Stimulated activated CD8-positive, alpha-beta memory T cell treated with anti-CD3 and anti-CD28 coated beads, Interleukin-15, amount 100 ng/mL, for 4 hours (primary cell): ENCODE measurements at places on chromosomes 16 and 17.

GRCh38 chr17:63700528-63701455 lies 867 bp upstream of the LIMD2 start:
- DNase-seq, result no peak

DNA sequence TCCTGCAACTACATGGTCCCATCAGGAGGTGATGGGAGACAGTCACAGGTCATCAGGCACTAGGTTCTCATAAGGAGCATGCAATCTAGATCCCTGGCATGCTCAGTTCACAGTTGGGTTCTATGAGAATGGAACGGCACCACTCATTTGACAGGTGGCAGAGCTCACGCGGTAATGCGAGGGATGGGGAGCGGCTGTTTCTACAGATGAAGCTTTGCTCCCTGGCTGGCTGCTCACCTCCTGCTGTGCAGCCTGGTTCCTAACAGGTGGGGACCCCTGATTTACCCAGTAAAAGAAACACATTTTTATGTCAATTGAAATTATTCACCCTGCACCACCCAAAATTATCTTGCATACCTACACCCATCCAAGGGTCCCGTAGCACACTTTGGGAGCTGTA lies 42.7 kb upstream of the ZNHIT3 start:
- DNase-seq, result no peak

DNA sequence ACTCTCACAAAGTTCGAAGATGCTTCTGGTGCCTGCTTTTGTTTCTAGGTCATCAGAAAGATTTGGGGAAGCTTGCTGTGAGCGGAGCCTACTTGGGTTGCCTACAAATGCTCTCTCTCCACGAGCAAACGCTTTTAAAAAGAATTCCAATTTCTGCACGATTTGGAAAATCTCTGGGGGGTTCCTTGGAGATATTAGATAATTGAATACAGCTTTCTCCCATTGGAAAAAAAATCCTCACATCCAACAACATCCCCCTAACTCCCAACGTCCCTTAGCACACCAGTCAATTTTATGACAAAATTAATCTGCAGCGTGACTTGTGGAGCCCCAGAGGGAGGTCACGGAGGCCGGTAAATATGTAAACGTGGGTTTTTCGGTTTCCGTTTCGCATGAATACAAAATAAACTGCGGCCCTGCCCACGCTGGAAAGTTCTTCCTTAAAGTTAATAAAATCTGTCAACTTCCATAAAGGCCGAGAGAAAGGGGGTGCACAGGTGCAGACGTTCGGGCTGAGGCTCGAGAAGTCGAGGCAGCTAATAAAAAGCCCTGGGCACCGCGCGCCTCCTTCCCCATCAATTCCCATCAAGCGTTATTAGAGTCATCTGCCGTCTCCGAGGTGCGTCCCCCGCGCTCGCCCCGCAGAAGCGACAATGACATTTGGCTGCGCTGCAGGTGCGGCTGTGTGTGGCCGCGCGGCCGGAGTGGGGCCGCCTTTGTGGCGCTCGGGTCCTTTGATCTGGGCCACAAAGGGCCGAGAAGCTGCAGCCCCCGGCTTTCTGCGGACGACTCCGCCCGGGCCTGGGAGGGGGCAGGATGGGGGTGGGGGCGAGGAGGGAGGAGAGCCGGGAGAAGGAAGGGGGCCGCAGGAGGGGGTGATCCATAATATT lies 37.6 kb downstream of the SALL1 start:
- DNase-seq, result no peak

DNA sequence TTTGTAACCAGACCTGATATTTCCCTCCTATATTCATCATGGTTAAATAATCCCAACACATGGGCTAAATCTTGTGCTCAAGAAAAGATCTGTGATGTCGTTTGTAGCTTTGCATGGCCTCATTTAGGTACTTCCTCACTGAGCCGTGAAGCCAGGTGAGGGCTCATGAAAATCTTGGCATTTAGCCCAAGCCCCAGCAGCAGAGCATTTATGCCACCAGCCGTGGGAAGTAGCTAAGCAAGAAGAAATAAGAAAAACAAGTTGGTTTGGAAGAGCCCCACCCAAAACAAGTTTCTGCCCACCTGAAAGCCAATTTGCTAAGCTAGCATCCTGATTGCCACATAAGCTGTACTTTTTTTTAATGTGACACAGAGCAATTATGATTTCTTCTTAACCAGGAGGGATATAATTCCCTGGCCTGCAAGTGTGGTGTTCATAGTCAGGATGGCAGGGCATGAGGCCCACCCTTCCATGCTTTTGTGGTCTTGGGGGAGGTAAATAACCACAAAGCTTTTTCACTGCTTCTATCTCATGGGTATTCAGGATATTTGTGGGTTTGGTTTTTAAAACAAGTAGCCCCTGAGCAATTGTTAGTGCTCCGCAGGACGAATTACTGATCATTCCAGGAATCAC lies 10.5 kb downstream of the TMIGD1 start:
- DNase-seq, result no peak

- no peak for DNase-seq
Observed at GRCh38 chr17:38897176-38897575, 27.3 kb downstream of the LASP1 start.

DNA sequence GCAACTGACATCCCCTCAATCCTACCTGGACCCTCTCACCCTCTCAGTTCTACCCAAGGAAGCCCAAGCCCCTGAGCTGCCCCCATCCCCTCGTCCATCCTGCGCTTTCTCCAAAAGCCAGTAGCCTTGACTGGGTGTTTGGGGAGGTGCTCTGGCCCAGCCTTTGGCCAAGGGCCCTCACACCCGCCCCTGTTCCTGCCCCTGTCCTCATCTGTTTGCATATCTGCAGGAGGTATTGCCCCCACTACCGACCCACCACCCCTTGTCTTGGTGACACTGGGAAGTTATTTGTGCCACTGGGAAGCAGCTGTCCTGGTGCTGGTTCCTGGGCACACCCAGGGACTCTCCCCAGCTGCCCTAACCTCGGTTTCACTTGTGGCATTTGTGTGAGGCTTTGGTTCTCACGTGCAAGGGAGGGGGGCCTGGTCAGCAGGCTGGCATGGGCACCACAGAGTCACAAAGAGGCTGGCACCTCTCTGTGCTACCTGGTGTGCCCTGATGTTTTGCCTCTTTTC lies 75.3 kb downstream of the MRC2 start:
- no peak for DNase-seq

DNA sequence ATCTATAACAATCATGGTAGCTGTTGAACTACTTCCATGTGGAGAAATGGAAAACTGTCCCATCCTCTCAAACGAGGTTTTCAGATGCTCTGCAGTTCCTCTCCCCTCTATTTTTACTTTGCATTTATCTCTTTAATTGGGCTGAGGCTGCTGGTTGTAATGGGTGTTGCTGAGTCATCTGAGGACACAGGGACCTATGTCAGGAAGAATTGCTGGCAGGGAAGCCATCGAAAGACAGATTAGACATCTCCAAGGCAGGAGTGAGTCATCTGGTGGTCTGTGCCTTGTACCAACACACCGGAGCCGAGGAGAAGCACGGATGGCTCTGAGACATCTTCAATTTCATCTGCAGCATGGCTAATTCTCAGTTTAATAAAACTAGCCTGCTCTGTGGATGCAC lies 394.5 kb downstream of the GRIN2A start:
- no peak for DNase-seq

DNA sequence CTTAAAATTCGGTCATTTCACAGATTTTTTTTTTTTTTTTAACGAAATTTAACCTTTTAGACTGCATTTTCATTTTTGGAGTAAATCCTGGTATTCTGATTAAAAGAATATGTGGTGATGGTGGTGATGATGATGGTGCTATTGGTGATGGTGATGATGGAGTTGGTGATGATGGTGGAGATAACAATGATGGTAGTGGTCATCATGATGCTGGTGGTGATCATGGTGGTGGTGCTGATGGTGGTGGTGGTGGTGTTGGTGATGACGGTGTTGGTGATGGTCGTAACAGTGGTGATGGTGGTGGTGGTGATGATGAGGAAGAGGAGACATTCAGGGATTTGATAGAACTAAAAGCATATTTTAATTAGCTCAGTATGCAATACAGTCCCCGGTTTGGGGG lies 84.0 kb downstream of the TNRC6C start:
- DNase-seq, result no peak

DNA sequence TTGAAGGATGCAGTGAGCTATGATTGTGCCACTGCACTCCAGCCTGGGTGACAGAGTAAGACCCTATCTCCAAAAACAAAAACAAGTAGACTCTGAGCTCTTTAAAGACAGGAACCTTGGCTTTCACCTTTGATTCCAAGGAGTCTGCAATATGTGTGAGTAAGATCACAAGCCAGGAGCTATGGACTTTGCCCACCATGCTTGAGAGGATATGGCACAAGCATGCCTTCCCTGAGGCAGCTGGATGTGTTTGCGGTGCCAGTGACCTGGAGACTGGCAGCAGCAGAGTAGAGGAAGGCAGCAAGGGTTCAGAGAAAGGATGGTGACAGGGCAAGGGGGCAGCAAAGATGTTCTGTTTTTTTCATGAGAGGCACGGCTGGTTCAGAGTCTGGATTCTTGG lies 14.5 kb upstream of the PRKCA start:
- no peak for DNase-seq

- DNase-seq, result peak; percentile 33
Observed at GRCh38 chr16:11016993-11017392, 72.6 kb downstream of the CLEC16A start.

DNA sequence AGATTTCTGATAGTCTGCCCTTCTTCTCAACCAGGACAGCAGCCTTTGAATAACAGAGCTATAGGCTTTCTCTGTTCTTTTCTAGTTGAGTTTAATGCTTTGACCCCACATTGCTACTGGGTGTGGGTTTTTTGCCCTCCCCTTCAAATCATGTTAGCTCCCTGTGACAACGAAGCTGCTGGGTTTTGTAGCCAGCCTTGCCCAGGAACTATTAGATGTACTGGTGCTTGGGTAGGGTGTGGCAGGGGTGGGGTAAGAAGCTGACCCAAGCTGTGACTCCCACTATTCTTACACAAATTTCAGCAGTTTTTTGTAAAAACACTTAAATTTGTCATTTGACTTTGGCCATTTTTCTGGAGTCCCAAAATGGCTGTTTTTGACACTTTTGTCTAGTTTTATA lies 69.7 kb downstream of the NLK start:
- no peak for DNase-seq

DNA sequence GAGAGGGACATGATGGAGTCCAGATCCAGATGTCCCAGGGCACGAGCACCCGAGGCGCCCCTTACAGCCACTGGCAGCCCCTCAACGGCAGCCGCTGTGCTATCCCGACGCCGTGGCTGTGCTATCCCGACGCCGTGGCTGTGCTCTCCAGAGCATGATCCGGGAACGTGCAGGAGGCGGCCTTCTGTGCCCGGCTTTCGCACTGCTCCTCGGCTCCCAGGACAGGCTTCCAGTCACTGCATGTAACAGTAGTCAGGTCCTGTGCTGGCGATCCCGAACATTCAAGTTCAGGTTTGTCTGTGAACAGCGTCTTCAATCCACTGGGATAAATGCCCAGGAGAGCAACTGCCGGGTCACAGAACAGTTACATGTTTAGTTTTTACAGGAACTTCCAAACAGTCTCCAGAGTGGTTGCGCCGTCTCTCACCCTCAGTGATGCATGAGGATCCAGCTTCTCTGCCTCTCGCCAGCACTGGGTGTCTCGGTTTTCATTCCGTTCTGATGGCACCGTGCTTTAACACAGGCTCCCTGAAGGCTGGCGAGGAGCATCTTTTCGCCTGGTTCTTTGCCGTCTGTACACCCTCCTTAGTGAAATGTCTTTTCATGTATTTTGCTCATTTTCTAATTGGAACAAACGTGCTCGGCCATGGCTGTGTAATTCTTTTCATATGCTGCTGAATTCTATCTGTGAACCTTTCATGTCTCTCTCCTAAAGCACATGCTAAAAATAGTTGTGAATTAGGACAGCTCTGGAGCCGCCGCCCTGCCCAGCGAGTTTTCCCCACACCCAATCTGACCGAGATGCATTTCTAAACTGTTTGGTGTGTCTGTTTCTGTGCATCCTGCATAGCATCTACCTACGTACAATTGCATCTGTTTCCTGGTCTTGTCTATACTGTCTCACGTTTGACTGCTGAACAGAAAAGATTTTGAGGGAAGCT lies 72.6 kb upstream of the METRNL start:
- DNase-seq, result no peak

DNA sequence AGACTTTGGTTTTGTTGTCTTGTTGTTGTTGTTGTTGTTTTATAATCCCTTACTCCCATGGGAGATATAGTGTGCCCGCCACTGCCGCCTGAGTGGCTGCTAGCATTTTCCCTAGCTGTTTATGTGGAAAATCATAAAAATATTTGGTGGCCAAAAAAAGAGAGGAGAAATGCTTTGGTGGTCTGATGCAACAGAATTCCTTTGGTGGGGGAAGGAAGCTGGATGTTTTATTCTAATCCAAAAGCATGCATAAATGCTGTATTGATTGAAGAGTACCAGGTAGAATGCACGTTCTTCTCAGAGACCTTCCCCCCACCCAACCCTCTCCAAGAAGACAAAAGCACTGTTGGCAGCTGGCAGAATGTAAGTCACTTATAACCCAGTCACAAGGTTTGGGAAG lies 93.2 kb downstream of the C17orf67 start:
- no peak for DNase-seq

DNA sequence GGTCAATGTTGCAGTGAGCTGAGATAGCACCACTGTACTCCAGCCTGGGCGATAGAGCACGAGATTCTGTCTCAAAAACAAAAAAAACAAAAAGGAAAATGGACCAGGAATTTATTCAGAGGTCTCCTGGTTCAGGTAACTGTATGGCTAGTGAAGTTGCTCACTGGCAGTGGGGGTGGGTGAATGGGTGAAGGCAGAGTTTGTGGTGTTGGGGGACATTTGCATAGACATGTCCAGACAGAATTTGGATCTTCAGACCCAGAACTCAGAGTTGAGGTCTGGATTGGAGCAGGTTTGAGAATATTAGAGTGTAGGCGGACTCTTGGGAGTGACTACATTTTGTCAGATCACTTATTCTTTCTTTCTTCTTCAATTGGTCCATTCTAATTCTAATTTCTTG lies 55.0 kb downstream of the SMPD3 start:
- DNase-seq, result no peak

DNA sequence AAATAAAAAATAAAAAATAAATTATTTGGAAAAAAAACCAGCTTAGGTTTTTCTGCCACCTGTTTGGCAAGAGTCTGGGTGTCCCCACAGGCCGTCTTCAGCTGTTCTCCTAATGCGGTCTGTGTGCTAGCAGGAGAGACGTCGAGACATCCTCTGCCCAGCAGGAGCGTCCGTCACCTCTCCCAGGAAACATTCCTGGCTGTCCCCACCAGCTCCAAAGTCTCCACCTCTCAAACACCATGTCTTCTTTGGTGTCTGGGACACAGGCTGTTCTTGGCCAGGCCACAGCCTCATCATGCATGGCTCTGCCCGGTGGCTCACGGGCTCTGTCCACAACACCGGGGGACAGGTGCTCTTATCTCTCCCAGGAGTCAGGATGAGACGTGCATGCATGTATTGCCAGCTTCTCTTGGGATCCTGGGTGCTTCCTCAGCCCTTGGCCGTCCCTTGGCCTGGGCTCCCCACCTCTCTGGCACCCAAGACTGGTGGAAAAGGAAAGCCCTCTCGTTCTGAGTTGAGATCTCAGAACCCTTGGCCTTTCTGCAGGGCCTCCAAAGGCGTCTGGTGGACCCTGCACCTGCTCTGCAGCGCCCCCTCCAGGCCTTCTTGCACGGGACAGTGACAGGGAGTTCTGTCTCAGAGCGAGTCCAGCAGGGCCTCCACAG lies 84.9 kb upstream of the CBX4 start:
- DNase-seq, result no peak

- no peak for DNase-seq
Observed at GRCh38 chr17:82441691-82442487, 8.7 kb downstream of the CYBC1 start.
